Upper lobe of right lung (tissue), 1 donor: ENCODE measurements at places on chromosomes 2 and 18. TPM values are rescaled to one million over a fixed set of nuclear protein-coding genes. Genes with fewer than 3 reads are reported as not detected.

FSHR gene
- not detected for total RNA-seq

DNA sequence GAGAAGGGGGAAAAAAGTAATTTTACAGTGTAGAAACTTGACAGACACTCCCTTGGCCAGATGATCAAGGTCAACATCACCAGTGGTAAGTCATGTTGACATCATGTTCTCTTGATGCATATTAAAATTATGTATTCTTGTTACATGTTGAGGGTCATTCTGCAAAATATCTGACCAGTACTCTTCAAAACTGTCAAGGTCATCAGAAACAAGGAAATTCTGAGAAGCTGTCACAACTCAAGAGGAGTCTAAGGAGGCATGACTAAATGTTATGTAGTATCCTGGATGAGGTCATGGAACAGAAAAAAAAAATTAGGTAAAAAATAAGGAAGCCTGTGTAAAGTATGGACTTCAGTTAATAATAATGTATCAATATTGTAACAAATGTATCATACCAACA is 6.3 kb downstream of the SGPP2 start:
- DNase-seq: no peak

DNA sequence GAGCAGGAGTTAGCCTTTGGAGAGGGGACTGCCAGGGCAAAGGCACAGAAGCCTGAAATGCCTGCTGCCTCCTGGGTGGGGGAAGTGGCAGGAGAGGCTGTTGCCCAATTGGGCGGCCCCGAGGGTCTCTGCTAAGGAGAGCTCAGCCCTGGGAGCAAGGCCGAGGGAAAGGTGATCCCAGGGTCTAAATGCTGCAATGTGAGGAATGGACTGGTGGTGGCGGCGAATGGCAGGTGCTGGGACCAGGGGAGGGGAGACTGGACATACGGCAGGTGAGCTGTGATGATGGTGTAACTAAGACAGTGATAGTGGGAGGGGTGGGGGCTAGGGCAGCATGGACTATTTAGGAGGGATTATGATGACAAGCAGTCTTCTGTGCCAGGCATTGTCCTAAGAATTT is 104.0 kb downstream of the DYSF start:
- DNase-seq: no peak

- DNase-seq: no peak
Observed at GRCh38 chr2:20427931-20428526, 18.8 kb upstream of the RHOB start.

GRCh38 chr18:62165583-62165982 is 21.3 kb downstream of the PIGN start:
- no peak for DNase-seq

RTN4 gene
- 275 TPM for total RNA-seq

GRCh38 chr2:222289278-222290160 is 9.3 kb downstream of the PAX3 start:
- no peak for DNase-seq

DNA sequence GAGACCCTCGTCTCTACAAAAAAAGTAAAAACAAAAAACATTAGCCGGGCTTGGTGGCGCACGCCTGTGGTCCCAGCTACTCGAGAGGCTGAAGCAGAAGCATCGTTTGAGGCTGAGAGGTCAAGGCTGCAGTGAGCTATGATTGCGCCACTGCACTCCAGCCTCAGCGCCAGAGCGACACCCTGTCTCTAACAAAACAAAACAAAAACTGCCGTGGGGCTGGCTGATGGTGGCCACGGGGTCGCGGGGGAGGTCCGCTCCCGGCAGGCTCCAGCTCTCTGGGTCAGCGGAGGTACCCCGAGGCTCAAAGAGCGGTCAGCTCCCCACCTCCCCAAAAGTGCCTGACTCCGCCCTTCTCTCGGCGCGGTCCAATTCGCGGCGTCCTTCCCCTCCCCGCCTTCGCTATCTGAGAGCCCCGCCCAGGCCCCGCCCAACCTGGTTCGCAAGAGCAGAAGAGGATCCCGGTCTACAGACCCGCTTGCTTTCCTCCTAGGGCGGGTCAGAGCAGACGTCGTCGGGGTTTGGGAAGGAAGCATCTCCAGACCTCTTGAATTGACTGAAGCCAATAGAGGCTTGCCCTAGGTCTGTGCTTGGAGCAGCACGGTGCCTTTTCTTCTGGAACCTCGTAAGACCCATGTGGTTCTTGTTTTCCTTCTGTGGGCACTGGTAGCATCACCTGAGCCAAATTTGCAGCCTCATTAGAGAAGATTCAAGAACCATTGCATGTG is 7.8 kb downstream of the RAX start:
- no peak for DNase-seq

GRCh38 chr2:240585101-240585500 is 1.4 kb upstream of the CAPN10 start:
- peak; percentile 26 for DNase-seq

GPR155 gene
- total RNA-seq: 6.3 TPM
